CD4-positive, alpha-beta T cell (primary cell): ENCODE measurements at places on chromosomes 6 and 20.

DNA sequence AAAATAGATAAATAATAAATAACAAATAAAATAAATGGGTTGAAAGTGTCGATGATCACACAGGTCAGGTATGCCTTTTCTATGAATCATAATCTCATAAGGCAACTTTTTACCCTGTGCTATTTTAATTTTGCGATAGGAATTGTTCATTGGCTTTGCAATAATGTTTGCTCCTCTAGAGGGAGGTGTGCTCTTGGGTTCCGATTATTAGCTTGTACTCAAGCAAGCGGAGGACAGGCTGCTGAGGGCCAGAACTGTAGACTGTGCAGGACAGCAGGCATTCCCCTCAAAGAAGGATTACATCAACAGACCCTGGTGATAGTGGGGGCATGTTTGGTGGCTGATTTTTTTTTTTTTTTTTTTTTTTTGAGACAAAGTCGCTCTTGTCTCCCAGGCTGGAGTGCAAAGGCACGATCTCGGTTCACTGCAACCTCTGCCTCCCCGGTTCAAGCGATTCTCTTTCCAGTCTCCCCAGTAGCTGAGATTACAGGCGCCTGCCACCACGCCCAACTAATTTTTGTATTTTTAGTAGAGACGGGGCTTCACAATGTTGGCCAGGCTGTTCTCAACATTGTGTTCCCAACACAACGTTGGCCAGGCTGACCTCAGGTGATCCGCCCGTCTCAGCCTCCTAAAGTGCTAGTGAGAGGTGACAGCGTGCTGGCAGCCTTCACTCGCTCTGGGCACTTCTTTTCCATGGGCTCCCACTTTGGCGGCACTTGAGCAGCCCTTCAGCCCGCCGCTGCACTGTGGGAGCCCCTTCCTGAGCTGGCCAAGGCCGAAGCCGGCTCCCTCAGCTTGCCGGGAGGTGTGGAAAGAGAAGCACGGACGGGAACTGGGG, 35.6 kb downstream of the RIOK1 start:
- DNase-seq, result no peak

DNA sequence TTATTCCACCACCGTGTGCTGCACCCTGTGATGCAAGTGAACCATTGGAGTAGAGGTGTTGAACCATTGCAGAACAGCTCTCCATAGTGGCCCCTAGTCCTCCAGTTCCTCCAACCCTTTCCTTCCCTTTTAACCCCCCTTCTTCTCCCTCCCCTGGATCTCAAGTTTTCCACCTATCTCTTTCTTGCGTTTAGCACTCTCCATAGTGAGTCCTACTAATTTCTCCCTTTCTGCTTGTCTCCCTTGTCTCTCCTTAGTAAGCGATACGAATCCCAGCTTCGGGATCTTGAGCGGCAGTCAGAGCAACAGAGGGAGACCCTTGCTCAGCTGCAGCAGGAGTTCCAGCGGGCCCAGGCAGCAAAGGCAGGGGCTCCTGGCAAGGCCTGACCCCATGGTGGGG, 1.1 kb downstream of the PFDN6 start:
- no peak for DNase-seq

DNA sequence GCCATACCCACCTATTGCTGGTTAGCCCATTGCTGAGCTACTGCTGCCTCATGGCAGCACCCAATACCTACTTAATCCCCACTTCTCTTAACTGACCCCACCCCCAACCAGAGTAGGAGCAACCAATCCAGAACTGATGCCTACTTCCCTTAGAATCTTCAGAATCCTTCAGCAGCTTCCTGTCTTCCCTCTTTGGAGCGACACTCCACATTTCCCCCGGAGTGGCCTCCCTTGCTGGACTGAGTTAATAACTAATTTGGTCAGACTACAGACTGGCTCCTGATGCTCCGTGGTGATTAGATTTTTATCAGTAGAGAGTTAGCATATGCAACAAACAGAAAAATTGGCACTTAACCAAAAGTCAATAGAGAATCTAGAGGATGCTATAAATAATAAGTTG, 51.2 kb upstream of the UBR2 start:
- no peak for DNase-seq

DNA sequence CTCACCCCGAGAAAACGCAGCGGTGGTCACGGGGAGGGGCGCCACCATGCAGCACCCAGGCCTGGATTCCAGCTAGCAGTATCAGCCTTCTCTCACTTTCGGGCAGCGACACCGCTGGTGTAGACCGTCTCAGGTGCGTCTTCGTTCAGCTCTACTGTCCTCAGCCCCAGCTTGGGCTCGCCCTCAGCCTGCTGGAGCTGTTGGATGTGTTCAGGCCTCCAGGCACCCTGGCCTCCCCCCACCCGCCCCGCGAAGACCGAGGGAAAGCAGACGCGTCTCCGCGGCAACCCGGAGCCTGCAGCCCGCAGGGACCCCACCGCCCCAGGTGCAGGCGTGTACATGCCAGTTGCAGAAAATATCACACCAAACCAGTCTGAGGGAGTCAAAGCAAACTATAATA, 60.8 kb upstream of the CARMIL1 start:
- no peak for DNase-seq

DNA sequence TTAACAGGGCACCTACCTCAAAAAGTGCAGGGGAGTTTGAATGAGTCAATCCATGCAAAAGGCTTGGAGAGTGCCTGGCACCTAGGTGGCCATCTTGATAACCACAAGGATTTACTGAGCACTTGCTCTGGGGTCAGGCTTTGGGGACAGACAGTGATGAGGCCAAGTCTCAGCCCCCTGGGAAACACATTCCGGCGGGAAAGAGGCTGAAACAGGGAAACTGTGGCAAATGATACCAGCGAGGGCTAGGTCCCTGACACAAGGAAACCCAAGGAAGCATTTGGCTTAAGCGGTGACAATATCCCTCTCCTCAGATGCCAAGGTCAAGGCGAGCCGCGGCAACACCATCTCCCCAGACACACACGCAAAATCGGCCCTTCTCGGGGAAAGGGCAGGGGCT, 527 bp upstream of the DOK5 start:
- no peak for DNase-seq

GRCh38 chr6:131250122-131250521, 114.9 kb downstream of the AKAP7 start:
- DNase-seq, result no peak

DNA sequence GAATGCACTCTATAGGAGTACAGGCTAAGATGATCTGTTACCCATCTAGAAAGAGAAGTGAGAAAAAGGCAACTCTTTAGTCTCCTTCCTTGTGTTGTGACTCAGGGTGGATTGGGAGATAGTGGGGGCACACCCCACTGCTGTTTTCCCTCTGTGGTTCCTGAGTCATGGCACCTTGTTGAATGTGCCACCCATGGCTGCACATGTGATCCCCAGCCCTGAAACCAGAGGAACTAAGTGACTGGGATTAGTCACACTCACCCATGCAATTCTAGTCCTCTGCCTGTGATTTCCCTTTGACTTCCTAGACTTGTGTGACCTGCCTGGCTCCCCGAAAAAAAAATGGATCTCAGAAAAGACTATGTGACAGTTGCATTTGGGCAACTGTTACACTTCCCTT, 48.6 kb upstream of the HTR1B start:
- no peak for DNase-seq

DNA sequence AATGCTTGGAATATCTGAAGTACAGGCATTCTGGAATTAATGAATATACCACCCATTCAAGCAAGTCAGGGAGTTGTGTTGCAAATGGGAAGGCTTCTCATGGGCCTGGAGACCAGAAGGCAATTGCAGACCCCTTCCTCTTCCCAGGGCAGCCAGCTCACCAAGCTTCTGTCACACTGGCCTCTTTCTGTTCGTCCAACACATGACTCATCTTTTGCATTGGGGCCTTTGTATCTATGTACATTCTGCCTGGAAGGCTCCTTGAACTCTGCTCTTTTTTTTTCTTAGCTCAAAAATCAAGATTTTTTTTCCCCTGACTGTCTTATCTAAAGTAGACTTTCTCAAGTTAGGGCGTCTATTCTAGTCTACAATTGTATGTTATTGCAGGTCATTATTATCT, 132.9 kb upstream of the MYLIP start:
- no peak for DNase-seq

DNA sequence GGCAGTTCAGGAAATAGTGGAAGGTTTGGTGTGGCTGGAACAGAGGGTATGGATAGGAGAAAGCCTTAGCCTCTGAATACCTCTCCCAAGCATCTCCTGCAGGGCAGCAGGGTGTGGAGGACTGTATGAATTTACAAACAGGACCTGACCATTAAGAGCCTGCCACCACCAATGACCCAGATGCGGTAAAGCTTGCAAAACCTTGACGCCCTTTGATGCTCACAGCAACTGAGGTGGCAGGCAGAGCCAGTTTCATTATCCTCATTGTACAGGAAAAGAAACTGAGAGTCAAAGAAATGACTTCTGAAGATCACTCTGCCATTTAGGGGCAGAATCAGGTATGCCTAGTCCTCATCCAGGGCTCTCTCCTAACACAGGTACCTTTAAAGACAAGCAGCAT, 2.4 kb downstream of the HM13 start:
- DNase-seq, result no peak

DNA sequence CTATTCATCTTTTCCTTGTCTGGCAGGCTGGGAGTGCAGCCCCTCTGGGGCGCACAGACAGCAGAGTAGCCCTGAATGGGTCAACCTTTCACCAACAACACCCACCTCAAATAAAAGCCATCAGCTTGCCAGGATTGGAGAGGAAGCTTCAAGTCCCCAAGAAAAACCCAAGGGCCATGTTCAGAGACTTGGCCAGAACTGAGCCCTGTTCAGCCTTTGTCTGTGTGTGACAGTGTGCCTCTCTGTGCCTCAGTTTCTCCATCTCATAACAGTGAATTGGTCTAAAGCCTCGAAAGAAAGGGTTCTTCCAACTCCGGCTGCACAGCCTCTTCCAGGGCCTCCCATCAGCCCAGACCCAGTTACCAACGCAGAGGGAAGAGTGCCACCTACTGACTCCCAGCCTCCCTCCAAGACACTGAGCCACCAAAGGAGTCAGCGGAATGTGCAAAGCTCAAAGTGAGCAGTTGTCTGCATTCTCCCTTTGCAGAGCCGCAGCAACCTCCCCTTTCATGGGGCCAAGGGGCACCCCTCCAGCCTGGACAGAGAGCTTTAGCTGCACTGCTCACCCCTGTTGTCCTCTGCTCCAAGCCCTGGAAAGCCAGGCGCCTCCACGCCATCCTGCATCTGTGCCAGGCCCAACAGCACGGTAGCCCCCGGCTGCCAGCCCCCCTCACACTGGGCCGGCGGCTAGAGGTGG, 82.7 kb upstream of the TOP1 start:
- no peak for DNase-seq

DNA sequence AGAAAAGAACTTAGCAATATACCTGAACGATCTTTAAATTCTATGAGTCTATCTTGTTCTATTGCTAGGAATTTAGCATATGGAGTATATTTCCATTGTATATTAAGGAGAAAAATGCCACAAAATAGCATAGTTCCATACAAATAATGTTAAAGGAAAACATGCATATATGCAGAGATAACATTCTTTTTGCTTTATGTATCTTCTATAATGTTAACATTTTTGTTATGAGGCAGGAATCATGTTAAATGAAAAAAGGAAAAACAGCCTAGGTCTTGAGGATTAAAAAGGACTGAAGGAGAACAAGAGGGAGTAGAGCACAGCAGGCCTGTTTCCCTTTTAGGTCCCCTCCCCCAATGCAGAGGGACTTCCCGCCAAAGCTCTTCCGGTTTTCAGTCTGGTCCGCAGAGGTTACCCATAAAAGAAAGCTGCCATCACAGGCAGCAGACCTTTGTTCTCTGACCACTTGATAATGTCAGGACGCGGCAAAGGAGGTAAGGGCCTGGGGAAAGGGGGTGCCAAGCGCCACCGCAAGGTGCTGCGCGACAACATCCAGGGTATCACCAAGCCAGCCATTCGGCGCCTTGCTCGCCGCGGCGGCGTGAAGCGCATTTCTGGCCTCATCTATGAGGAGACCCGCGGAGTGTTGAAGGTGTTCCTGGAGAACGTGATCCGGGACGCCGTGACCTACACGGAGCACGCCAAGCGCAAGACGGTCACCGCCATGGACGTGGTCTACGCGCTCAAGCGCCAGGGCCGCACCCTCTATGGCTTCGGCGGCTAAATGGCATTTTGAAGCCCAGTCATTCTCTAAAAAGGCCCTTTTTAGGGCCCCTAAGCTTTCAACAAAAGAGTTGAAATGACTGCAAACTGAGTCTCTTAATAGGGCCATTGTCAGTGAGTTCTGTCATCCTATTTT, 108.4 kb upstream of the PRSS16 start:
- DNase-seq, result peak; percentile 88

- DNase-seq, result no peak
Measured at GRCh38 chr6:98118397-98119045, 715.9 kb upstream of the POU3F2 start.

GRCh38 chr20:31573555-31574321, 31.4 kb upstream of the ID1 start:
- DNase-seq, result no peak

DNA sequence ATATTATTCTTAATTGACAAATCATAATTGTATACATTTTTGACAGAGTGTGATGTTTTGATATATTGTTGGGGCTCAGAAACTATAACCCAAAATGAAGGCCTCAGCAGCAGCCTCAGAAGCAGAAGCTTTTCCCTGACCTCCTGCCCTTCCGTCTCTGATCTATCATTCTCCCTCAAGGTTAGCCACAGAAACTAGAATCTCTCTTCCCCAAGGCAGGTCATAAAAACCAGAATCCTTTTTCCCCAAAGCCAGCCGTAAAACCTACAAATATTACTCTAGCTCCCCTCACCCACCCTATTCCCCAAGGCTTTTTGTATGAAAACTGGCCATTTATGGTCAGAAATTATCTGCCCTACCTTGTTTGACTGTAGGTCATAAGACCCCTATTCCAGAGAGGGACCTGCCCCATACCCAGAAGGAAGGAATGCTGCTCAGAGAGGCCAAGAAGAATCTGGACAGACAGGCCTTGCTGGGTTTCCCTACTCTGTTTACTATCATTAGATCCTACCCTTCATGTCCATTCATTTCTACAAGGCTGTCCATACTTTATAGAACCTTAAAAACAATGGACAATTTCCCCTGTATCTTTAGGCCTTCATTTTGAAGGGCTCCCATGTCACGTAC, 14.5 kb downstream of the OR2B2 start:
- no peak for DNase-seq

DNA sequence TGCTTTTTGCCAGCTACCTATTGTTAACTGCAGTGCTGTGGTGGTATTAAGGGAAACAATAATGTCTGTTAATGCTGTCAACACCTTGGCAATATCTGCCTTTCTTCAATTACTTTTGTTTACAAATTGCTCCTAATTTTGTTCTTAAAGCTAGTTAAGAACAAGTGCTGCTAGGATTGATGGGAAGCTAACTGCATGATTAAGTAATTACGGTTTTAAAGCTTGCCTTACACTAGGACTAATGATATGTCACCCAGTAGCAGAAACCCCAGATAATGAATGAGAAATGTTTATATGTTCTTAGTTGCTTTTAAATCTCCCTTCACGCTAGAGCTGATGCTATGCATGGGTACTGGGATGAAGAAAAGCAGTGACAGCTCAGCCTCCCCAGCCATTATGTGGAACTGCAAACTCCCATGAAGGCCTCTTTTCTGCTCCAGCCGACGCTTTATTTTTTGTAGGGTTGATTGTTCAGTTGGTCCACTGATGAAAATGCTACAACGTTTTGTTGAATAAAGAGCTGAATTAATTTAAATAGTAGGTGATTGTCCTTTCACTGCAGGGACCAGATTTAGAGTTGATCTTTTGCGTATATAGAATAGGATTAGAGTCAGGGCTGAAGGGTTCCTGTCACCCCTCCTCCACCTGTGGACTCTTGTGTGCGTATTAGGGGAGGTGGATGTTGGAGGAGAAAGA, 610.5 kb downstream of the TFAP2B start:
- DNase-seq, result no peak
